ENCODE measurements at places on chromosomes 2 and 18. TPM values are rescaled to one million over a fixed set of nuclear protein-coding genes. Genes with fewer than 3 reads are reported as not detected.

Gene FSHR
- not detected for polyA plus RNA-seq

Gene ADD2
- 6.4 TPM for polyA plus RNA-seq

Gene ABCA12
- polyA plus RNA-seq: 0.07 TPM

Gene LAMA1
- polyA plus RNA-seq: 7.6 TPM

Gene GALNT13
- polyA plus RNA-seq: 3.5 TPM

Gene IRS1
- 37.7 TPM for polyA plus RNA-seq

Gene IL18RAP
- 0.84 TPM for polyA plus RNA-seq

Gene RAB6C
- polyA plus RNA-seq: 0.62 TPM

Gene E2F6
- 21.3 TPM for polyA plus RNA-seq

Gene CCDC74B
- 5.5 TPM for polyA plus RNA-seq

Gene MTCL1
- 16.7 TPM for polyA plus RNA-seq

Gene UGT1A3
- not detected for polyA plus RNA-seq

Gene LRRC30
- not detected for polyA plus RNA-seq

Gene SPC25
- polyA plus RNA-seq: 24.2 TPM

Gene ACTG2
- polyA plus RNA-seq: 110 TPM

Gene PCARE
- polyA plus RNA-seq: 0.06 TPM

Gene FBXO48
- polyA plus RNA-seq: 2.6 TPM

Gene MERTK
- 22.2 TPM for polyA plus RNA-seq

Gene LTBP1
- 59.9 TPM for polyA plus RNA-seq

Gene LRRTM4
- polyA plus RNA-seq: 1.1 TPM

Gene CABYR
- polyA plus RNA-seq: 3.2 TPM

Gene GNLY
- 6.2 TPM for polyA plus RNA-seq

Gene SOCS6
- polyA plus RNA-seq: 23.2 TPM

Gene STAMBP
- 57.9 TPM for polyA plus RNA-seq

Gene C1QL2
- not detected for polyA plus RNA-seq

Gene CDKL4
- polyA plus RNA-seq: 0.88 TPM

Gene SDC1
- polyA plus RNA-seq: 115 TPM

Gene IGFBP5
- 207 TPM for polyA plus RNA-seq

Gene ICA1L
- 23.4 TPM for polyA plus RNA-seq

Gene HMSD
- 2.3 TPM for polyA plus RNA-seq

Gene COLEC11
- polyA plus RNA-seq: 7.2 TPM

Gene ITPRIPL1
- polyA plus RNA-seq: 4.3 TPM

Gene RNF125
- polyA plus RNA-seq: 7.8 TPM

Gene TRIB2
- 77.2 TPM for polyA plus RNA-seq

Gene SLC39A6
- polyA plus RNA-seq: 62.2 TPM

Gene LMAN2L
- polyA plus RNA-seq: 45.3 TPM

Gene KIF1A
- 1.2 TPM for polyA plus RNA-seq

Gene ABCB11
- 0.14 TPM for polyA plus RNA-seq

Gene ACADL
- 25.7 TPM for polyA plus RNA-seq

Gene LHCGR
- 0.06 TPM for polyA plus RNA-seq

Gene CXCR1
- polyA plus RNA-seq: 0.08 TPM

Gene ZNF521
- polyA plus RNA-seq: 43.0 TPM

Gene ENOSF1
- polyA plus RNA-seq: 100 TPM
